ENCODE measurements at places on chromosomes 7 and 10.

- no peak for DNase-seq
These were observed 21.0 kb upstream of the EIF5AL1 start for GRCh38 chr10:79491143-79491835.

- DNase-seq, result no peak
These were observed 10.4 kb downstream of the STOX1 start for GRCh38 chr10:68837626-68838322.

DNA sequence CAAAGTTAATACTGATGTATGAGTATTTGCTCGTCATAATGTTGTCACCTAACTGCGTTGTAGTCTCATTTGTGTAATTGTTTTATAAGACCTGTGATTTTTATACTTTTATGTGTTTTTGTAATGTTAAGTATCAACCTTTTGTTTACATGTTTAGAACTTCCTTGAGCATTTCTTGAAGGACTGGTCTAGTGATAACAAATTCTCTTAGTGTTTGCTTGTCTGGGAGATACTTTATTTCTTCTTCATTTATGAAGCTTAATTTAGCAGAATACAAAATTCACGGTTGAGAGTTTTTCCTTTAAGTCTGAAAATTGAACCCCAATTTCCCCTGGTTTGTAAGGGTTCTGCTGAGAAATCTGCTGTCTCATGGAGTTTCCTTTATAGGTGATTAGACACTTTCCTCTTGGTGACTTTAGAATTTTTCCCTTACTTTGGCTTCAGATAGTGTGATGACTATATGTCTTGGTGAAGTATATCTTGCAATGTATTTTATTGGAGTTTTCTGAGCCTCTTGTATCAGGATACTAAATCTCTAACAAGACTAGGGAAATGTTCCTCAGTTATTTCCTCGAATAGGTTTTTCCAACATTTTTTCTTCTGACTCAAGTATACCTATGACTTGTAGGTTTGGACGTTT lies 154.9 kb downstream of the WDR11 start:
- DNase-seq, result no peak

DNA sequence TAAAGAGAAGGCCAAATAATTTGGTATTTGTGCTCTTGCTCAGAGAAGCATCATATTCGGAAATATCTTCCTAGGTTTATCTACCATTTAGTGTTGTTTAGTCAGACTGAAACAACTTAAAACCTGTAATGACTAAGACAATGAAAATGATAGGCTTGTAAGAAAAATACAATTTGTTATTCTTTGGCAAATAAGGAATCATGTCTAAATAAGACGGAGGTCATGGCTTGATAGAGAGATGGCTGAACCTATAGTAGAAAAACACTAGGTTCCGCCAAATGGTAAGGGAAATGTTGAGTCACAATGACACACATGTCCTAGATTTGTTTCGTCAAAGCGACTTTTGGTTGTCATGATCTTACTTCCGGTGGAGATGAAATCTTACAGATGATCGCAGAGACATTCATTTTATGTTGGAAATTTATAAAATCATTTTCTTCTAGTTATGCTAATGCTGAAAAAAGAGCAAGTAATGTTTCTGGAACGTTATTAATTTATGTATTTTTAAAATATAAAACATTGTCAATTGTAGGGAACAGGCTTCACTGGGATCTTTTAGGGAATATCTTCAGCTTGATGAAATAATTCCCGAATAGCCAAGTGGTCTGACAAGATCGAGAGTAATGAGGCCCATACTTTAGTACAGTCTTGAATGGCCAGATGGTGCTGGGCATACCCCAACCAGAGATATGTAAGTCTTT lies 1.0 kb downstream of the SRGN start:
- DNase-seq, result peak; percentile 7

DNA sequence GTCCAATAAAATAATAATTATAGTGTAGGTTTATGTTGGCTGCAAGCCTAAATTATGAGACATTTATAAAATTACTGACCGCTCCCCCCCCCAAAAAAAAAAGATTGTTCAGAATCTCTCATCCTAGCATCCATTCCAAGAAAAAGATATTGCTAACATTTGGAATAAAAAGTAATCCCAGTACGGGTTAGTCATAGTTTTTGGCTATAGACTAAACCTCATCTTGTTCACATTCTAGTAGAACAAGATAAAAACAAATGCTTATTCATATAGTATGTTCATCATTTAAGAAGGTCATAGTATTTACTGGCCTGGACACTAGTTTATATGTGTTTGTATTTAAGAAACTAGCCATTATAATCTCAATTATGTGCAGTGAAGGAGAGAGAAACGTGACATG lies 44.0 kb downstream of the ADK start:
- no peak for DNase-seq

DNA sequence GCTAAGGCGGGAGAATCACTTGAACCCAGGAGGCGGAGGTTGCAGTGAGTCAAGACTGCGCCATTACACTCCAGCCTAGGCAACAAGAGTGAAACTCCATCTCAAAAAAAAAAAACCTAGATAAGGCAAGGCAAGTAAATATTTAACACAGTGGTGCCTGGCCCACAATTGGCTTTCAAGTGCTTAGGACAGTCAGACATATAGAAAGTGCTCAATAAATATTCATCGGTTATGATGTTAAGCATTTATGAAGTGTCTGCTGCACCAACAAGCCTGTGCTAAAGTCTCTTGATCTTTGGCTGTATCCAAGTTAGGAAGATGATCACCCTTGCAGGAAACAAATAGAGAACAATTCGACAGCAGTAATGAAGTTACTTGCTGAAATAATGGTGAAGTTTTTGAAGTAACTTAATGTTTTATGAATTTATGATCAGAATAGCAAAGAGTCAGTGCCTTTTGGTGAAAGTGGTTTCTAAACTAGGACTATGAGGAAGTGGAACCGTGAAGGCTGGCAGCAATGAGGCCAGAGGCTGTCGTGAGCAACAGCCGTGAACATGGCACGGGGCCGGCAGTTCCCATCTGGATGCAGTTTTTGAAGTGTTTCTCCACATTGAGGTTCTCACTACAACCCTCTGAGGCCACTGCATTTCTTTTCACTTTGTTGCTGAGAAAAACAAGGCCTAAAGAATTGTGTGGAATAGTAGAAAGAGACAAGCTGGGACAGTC lies 48.1 kb upstream of the GATA3 start:
- no peak for DNase-seq

- DNase-seq, result no peak
These were observed 79.9 kb upstream of the POM121L12 start for GRCh38 chr7:52955522-52955921.

- DNase-seq, result peak; percentile 55
These were observed 46.2 kb downstream of the GPAM start for GRCh38 chr10:112137154-112137987.

DNA sequence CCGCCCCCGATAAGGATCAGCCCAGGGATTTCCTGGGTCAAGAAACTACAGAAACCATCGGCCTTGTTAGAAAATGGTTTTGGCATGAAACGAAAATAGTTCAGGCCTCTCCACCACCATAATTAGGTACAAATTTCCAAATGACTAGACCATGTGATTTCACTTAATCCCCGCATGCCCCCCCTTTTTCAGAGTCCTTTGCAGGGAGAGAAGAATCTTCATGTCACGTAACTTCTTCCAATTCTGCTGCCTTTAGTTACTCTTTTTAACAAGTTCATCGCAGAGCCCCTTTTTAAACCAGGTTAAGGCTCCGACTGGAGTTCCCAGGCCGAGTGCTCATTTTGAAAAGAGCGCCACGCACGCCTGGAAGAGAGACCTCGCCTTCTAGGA lies 3.4 kb downstream of the PDGFA start:
- DNase-seq, result no peak

- DNase-seq, result no peak
These were observed 500.3 kb upstream of the MKI67 start for GRCh38 chr10:128626397-128627000.

DNA sequence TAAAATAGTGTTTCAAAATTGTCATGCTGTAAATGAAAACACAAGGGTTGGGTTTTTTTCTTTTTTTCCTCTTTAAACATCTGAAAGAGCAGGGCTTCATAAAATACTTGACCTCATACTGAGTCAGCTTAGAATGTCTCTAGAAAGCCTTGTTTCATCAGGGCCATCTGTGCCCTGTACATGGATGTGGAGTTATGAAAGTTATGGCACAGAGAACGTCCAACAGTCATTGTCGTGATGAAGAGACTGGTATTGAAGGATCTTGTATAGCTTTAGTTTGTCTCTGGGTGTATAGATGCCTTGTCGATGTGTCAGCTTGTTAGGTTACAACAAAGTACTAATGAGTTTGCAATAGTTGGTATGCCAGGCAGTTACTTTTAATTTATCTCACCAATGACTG lies 127.3 kb downstream of the FAM204A start:
- no peak for DNase-seq
